Body of pancreas (tissue), 4 donors: ENCODE measurements at places on chromosomes 4 and X. TPM values are rescaled to one million over a fixed set of nuclear protein-coding genes. Genes with fewer than 3 reads are reported as not detected.
A peak's percentile ranks its signal among the peaks of the same experiment; 100 is the strongest.

DNA sequence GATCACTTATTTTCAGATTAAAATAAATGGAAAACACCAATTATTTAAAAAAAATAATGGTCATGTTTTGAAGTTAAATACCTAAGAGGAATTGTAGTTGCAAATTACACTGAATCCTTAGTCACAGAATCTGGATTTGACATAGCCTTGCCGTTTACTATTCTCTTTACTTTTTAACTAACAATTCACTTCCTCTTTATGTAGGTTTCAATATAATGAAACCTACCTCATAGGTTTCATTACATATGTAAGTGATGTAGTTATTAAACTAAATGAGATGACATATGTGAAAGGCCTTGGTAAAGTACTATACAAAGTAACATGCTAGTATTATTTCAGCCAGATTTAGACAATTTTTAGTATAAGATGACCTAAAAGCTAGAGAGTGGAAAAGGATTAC is 6.5 kb downstream of the SPP1 start:
- DNase-seq, result no peak
- no peak overlapping the region for H3K4me3 ChIP-seq
- H3K4me1 ChIP-seq, result no peaks in the 10 kb centered on the region
- H3K27me3 ChIP-seq, result no peaks in the 10 kb centered on the region
- H3K27ac ChIP-seq, result no peak overlapping the region
- no peaks in the 10 kb centered on the region for H3K36me3 ChIP-seq

- H3K36me3 ChIP-seq, result no peaks in the 10 kb centered on the region
- DNase-seq, result no peak
- H3K27ac ChIP-seq, result no peak overlapping the region
- H3K4me3 ChIP-seq, result no peak overlapping the region
Measured at GRCh38 chr4:68218044-68218443, 27.4 kb downstream of the TMPRSS11B start.

GRCh38 chrX:153647461-153648357 is 706 bp downstream of the DUSP9 start:
- H3K27me3 ChIP-seq, result no peaks in the 10 kb centered on the region
- no peaks in the 10 kb centered on the region for H3K36me3 ChIP-seq
- peaks cover 17% of the 10 kb centered on the region for H3K4me1 ChIP-seq

CLDN24 gene
- total RNA-seq, result not detected

- H3K36me3 ChIP-seq, result no peaks in the 10 kb centered on the region
- DNase-seq, result no peak
- no peak overlapping the region for H3K27ac ChIP-seq
- no peak overlapping the region for H3K4me3 ChIP-seq
- H3K4me1 ChIP-seq, result no peaks in the 10 kb centered on the region
Measured at GRCh38 chrX:9351126-9351525, 113.7 kb upstream of the TBL1X start.

HGFAC gene
- total RNA-seq, result 0.78 TPM

- H3K4me3 ChIP-seq, result no peak overlapping the region
- H3K27me3 ChIP-seq, result no peaks in the 10 kb centered on the region
- no peak overlapping the region for H3K27ac ChIP-seq
- H3K36me3 ChIP-seq, result no peaks in the 10 kb centered on the region
- H3K4me1 ChIP-seq, result no peaks in the 10 kb centered on the region
- no peak for DNase-seq
Measured at GRCh38 chr4:108596344-108596743, 24.0 kb upstream of the RPL34 start.

DNA sequence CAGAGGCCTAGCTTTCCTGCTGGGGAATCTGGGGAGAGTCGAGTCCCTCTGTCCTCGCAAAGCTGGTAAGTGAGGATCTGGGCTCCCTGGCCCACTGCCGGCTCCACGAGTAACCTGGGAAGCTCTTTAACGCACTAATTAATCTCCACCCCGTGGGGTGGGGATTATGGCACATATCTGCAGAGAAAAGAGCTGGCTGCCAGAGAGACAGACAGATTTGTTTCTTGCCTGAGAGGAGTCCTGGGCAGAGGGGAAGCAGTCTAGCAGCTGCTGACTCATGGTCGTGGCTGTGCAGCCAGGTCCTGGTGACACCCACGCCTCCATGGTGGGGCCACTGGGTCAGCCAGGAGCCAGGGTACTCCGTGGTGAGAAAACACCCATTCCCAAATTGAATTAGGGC is 14.0 kb downstream of the SORCS2 start:
- H3K36me3 ChIP-seq, result no peaks in the 10 kb centered on the region
- no peak for DNase-seq
- H3K4me1 ChIP-seq, result no peaks in the 10 kb centered on the region
- no peak overlapping the region for H3K27ac ChIP-seq
- H3K4me3 ChIP-seq, result no peak overlapping the region
- no peaks in the 10 kb centered on the region for H3K27me3 ChIP-seq

DNA sequence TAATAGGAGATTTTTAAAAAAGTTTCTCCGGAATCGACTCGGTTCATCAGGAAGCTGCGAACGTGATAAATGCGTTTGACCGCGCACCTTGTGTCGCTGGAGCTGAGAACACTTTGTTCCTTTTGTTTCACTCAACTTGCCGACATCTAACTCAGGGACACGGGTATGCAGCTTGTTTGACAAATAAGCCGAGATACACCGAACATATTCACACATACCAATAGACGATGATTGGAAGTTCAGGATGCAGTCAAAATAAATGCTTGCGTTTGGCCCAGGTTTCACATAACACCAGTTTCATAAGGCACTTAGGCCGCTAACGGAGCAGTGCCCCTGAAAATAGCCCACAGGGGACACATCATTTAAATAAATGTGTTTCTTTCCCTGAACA is 932 bp upstream of the SHISA3 start:
- no peak overlapping the region for H3K27ac ChIP-seq
- no peak overlapping the region for H3K4me3 ChIP-seq
- H3K27me3 ChIP-seq, result no peaks in the 10 kb centered on the region

DNA sequence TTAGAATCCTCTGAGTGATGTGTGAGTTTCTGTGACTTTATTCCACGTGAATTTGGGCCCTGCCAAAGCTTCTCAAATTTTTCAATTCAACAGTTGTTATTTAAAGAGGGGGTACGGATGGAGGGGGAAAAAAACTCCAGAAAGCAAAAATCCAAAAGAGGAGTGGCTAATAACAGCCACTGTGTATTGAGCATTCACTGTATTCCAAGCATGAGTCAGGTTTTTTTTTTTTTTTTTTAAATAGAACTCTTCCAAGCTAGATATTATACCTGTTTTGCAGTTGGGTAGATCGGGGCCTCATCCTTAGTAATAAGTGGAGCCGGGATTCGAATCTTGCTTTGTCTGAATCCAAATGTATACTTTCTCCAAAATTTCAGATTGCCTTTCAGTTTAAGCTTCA is 6.4 kb upstream of the RHOH start:
- no peak overlapping the region for H3K27ac ChIP-seq
- no peaks in the 10 kb centered on the region for H3K27me3 ChIP-seq
- no peak for DNase-seq
- peaks cover 9% of the 10 kb centered on the region for H3K4me1 ChIP-seq
- H3K36me3 ChIP-seq, result no peaks in the 10 kb centered on the region
- no peak overlapping the region for H3K4me3 ChIP-seq

GRCh38 chr4:25347971-25348370 is 29.1 kb upstream of the ANAPC4 start:
- H3K27me3 ChIP-seq, result no peaks in the 10 kb centered on the region
- H3K36me3 ChIP-seq, result no peaks in the 10 kb centered on the region
- no peak for DNase-seq

DNA sequence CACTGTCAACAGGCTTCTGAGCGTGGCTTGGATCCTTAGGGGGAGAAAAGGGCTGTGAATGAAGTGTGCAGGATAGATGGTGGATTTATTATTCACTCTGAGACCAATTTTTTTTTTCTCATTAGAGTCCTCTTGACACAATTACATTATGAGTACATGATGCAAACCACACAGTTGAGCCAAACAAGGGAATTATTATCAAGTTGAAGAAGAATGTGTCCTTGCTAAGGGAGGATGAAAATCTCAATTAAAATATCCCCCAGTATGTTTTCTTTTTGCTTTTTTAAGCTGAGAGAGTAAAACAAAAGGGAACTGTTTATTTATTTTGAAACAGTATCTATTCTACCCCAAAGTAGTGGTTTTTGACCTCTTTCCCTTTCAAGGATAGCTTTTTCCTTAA is 40.4 kb downstream of the RPS3A start:
- no peak overlapping the region for H3K4me3 ChIP-seq
- no peaks in the 10 kb centered on the region for H3K36me3 ChIP-seq
- DNase-seq, result no peak
- H3K4me1 ChIP-seq, result no peaks in the 10 kb centered on the region
- H3K27me3 ChIP-seq, result no peaks in the 10 kb centered on the region
- no peak overlapping the region for H3K27ac ChIP-seq

CFAP99 gene
- total RNA-seq, result not detected

CENPVL2 gene
- total RNA-seq, result not detected

PDE6B gene
- total RNA-seq, result not detected

SFRP2 gene
- 11.9 TPM for total RNA-seq

- no peak overlapping the region for H3K4me3 ChIP-seq
- DNase-seq, result no peak
- no peaks in the 10 kb centered on the region for H3K27me3 ChIP-seq
- no peaks in the 10 kb centered on the region for H3K36me3 ChIP-seq
- no peak overlapping the region for H3K27ac ChIP-seq
Measured at GRCh38 chr4:155657169-155657568, 9.5 kb upstream of the GUCY1A1 start.

GRCh38 chr4:54513204-54513603 is 144.6 kb upstream of the KIT start:
- no peak overlapping the region for H3K4me3 ChIP-seq
- H3K4me1 ChIP-seq, result no peaks in the 10 kb centered on the region
- DNase-seq, result peak; percentile 25
- no peak overlapping the region for H3K27ac ChIP-seq

FANCB gene
- 4.4 TPM for total RNA-seq

GRCh38 chr4:90190525-90190924 is 63.3 kb downstream of the CCSER1 start:
- no peaks in the 10 kb centered on the region for H3K27me3 ChIP-seq
- no peaks in the 10 kb centered on the region for H3K4me1 ChIP-seq
- no peak overlapping the region for H3K4me3 ChIP-seq

DNA sequence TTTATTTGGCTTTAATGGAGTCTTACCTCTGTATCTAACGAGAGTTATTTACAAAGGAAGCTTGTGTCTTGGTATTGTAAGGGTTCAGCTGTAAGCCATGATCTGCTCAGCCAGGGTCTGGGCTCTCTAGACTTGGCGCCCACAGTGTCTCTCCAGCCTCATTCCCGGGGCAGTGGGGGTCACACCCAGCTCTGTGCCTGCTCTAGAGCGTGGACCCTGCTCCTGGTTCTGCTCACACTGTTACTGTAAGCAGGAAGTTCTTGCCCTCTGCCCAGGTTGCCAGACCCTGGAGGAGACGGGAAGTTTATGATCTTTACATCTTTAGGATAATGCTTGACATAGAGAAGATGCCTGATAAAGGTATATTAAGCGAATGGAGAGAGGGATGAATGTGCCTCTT is 235.7 kb downstream of the PTTG2 start:
- no peaks in the 10 kb centered on the region for H3K27me3 ChIP-seq
- no peaks in the 10 kb centered on the region for H3K36me3 ChIP-seq
- no peak overlapping the region for H3K27ac ChIP-seq
- H3K4me1 ChIP-seq, result no peaks in the 10 kb centered on the region
- H3K4me3 ChIP-seq, result no peak overlapping the region

- peaks cover 85% of the 10 kb centered on the region for H3K4me1 ChIP-seq
- H3K27ac ChIP-seq, result peak overlapping the region; percentile 32
- DNase-seq, result no peak
- H3K36me3 ChIP-seq, result no peaks in the 10 kb centered on the region
Measured at GRCh38 chr4:40458683-40459082, 123.5 kb downstream of the CHRNA9 start.

- peaks cover 3% of the 10 kb centered on the region for H3K4me1 ChIP-seq
- no peak overlapping the region for H3K27ac ChIP-seq
- no peaks in the 10 kb centered on the region for H3K36me3 ChIP-seq
- no peak for DNase-seq
Measured at GRCh38 chr4:87235020-87235671, 14.7 kb upstream of the KLHL8 start.
